ENCODE measurements at places on chromosomes 3 and 15.

DNA sequence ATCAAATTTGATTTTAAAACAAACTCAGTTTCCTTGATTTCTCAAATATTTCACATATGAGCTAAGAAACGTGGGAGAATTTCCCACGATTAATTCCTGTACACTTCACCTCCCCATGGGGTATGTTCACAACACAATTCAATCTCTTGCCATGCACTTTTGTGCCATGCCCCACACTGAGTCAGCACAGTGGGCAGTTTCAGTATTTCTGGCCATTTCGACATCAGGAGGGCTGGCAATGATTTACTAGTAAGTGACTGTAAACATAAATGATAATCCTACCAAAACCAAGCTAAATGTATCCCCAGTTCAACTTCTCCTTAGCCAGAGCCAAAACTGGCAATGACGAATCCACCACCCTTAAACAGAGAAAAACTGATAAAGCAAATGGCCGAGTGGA, 293.6 kb downstream of the FGF12 start:
- DNase-seq, result no peak

GRCh38 chr3:41198950-41199865, at the start of gene CTNNB1:
CTNNB1 (plus strand) TSS chr3:41199505; CDS start chr3:41224069, 24,564 bp downstream.
- peak; percentile 88 for DNase-seq

- no peak for DNase-seq
Measured at GRCh38 chr15:53910852-53911251, 67.4 kb upstream of the UNC13C start.

- no peak for DNase-seq
Measured at GRCh38 chr3:50203809-50204803, 965 bp upstream of the SLC38A3 start.

GRCh38 chr15:73697033-73697467, 12.9 kb downstream of the CD276 start:
- DNase-seq, result peak; percentile 55

Measured in activated T-helper 1 cell treated with anti-CD3 and anti-CD28 coated beads, Interleukin-2, amount 50 U/mL, for 16 hours (primary cell).